ENCODE measurements at places on chromosomes 5 and 9.

DNA sequence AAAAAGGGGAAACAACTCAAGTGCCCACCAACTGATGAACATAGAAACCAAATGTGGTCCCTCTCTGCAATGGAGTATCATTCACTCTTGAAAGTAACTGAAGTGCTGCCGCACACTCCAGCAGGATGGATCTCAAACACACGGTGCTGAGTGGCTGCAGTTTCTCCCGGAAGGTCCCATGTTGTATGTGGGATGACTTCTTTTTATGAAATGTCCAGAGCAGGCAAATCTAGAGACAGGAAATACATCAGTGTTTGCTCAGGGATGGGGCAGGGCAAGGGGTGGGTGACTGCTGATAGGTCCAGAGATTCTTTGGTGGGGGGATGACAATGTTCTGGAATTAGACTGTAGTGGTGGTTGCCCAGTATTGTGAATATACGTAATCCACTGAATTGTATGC, 89.9 kb upstream of the ADAMTS2 start:
- H3K4me1 ChIP-seq: no peaks in the 10 kb centered on the region
- H3K4me3 ChIP-seq: no peak overlapping the region
- H3K27me3 ChIP-seq: peaks cover 22% of the 10 kb centered on the region
- peak; percentile 40 for DNase-seq

DNA sequence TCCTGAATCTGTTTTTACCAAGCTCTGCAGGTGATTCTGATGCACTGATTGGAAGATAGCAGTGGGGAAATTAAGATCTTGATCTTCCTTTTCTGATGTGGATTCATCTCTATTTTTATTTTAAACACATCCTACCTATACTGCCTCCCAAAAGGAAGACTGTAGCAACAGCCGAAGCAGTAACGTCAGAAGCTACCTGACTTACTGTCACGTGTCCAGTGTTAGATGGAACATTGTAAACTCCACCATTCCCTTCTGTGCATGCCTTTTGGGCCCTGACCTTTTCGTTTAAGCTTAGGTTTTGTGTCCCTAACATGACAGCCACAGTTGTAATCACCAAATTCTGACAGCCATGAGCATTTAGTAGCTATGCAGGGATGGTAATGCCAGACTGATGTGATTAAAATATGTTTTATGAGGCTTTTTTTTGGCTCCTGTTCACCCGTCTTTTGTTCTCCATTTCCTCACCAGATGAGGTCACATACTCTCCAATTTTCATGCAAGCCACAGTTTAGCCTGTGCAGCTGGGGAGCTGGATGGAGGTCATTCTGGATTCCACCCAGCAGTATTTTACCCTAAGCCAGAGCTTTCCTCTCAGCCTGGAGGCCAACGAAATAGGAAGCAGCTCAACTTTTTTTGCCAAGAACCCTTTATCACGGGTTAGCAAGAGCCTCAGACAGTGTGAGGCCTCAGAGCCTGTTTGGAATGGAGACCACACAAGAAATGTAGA, 15.6 kb upstream of the FOXD1 start:
- H3K27ac ChIP-seq: no peak overlapping the region
- DNase-seq: no peak
- H3K4me3 ChIP-seq: no peak overlapping the region
- H3K36me3 ChIP-seq: no peaks in the 10 kb centered on the region
- H3K4me1 ChIP-seq: no peaks in the 10 kb centered on the region
- no peaks in the 10 kb centered on the region for H3K27me3 ChIP-seq

GRCh38 chr9:136407911-136408310, 2.5 kb downstream of the ENTR1 start:
- no peak overlapping the region for H3K27ac ChIP-seq
- H3K4me1 ChIP-seq: no peaks in the 10 kb centered on the region
- no peak overlapping the region for H3K4me3 ChIP-seq
- H3K27me3 ChIP-seq: no peaks in the 10 kb centered on the region
- no peak for DNase-seq

- H3K27ac ChIP-seq: no peak overlapping the region
- DNase-seq: no peak
- H3K27me3 ChIP-seq: peaks cover 24% of the 10 kb centered on the region
- H3K36me3 ChIP-seq: no peaks in the 10 kb centered on the region
These were observed 21.8 kb upstream of the LMX1B start for GRCh38 chr9:126591922-126592321.

GRCh38 chr5:122929001-122929400, 83.6 kb downstream of the SNX24 start:
- no peak overlapping the region for H3K4me3 ChIP-seq
- no peaks in the 10 kb centered on the region for H3K4me1 ChIP-seq
- no peaks in the 10 kb centered on the region for H3K27me3 ChIP-seq
- no peak for DNase-seq
- H3K27ac ChIP-seq: no peak overlapping the region

GRCh38 chr5:21680641-21681040, 1172.5 kb downstream of the CDH12 start:
- H3K4me3 ChIP-seq: no peak overlapping the region
- DNase-seq: no peak
- no peaks in the 10 kb centered on the region for H3K27me3 ChIP-seq
- no peaks in the 10 kb centered on the region for H3K36me3 ChIP-seq

DNA sequence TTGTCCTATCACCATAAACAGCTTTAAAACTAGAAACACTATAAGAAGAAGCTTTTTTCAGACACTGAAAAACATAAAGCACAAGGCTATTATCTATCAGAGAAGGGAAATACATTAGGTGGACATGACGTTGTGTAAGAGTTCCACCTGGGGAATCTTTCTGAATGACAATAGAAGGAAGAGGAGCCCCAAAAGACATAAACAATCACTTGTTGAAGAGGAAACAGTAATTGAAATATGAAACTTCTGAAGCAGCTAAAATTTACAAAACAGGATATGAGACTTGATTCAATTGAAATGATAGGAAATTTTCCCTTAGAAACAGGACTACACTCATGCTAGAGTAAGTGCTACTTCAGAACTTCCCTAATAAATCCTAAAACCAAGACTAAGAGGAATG, 933.6 kb downstream of the EFNA5 start:
- no peaks in the 10 kb centered on the region for H3K4me1 ChIP-seq
- H3K27ac ChIP-seq: no peak overlapping the region
- H3K4me3 ChIP-seq: no peak overlapping the region
- no peak for DNase-seq

- no peaks in the 10 kb centered on the region for H3K27me3 ChIP-seq
- no peaks in the 10 kb centered on the region for H3K4me1 ChIP-seq
- DNase-seq: no peak
- H3K4me3 ChIP-seq: no peak overlapping the region
- H3K27ac ChIP-seq: no peak overlapping the region
These were observed 23.4 kb upstream of the STRBP start for GRCh38 chr9:123291736-123292135.

GRCh38 chr5:131417240-131417869, 153.5 kb downstream of the CDC42SE2 start:
- no peak overlapping the region for H3K4me3 ChIP-seq
- DNase-seq: peak; percentile 80
- H3K36me3 ChIP-seq: no peaks in the 10 kb centered on the region
- H3K27ac ChIP-seq: no peak overlapping the region
- no peaks in the 10 kb centered on the region for H3K4me1 ChIP-seq

GRCh38 chr5:17441351-17441750, 56.7 kb upstream of the TAF11L2 start:
- H3K4me3 ChIP-seq: no peak overlapping the region
- no peak for DNase-seq

DNA sequence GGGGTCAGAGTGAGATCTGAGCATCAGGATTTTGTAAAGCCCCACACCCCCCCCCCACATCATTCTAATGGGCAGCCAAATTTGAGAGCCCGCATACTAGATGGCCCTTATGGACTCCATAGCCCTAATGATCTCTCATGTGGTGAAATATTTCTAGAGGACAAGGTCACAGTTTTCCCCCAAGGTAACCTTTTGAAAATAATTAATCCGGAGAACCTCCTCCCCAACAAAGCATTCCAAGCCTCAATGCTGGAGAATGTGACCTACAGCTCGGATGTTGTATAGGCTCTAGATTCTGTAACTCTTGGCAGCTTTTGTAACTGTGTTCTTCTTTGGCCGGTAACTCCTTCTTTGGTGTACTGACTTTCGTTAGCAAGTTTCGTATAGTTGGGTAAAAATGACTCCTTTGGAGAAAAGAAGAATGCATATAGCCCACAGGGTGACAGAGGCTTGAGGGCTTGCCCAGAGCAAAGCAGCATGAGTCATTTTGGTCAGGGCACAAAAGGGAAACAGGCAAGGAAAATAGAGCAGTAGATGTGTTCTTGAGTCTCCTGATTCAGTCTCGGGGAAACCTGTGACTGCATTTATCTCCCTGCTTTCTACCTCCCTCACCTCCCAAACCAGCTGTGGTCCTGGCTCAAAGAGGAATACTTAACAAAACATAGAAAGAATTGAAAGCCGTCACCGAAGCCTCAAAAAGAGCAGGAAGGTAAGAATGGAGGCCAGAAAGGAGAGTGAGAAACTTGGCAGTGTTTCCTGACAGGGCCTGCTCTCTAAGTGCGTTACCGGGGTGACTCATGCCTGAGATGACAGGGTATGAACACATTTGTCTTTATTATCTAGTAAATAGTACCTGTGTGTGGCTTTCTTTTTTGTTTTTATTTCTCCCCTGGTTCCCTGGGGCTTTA, 6.6 kb upstream of the XPA start:
- no peaks in the 10 kb centered on the region for H3K36me3 ChIP-seq
- H3K4me1 ChIP-seq: peaks cover 10% of the 10 kb centered on the region
- peak overlapping the region; percentile 74 for H3K27ac ChIP-seq
- H3K4me3 ChIP-seq: no peak overlapping the region
- no peaks in the 10 kb centered on the region for H3K27me3 ChIP-seq
- DNase-seq: no peak

DNA sequence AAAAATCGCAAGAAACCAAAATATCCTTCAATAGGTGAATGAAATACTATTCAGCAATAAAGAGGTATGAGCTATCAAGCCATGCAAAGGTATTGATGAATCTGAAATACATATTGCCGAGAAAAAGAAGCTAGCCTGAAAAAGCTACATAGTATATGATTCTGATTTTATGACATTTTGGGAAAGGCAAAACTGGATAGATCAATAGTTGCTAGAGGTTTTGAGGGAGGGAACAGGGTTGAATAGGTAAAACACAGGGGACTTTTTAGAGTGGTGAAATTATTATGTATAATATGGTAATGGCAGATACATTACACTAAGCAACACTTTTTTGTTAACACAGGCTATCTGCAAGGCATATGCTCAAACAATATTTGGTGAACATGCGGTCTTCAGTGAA, 327.6 kb upstream of the ADAMTSL1 start:
- no peak for DNase-seq
- H3K4me3 ChIP-seq: no peak overlapping the region

GRCh38 chr5:129630101-129630500, 117.8 kb upstream of the MINAR2 start:
- H3K27me3 ChIP-seq: no peaks in the 10 kb centered on the region
- DNase-seq: no peak
- no peaks in the 10 kb centered on the region for H3K36me3 ChIP-seq
- H3K4me1 ChIP-seq: no peaks in the 10 kb centered on the region

- no peak overlapping the region for H3K27ac ChIP-seq
- DNase-seq: no peak
- no peaks in the 10 kb centered on the region for H3K4me1 ChIP-seq
- no peaks in the 10 kb centered on the region for H3K27me3 ChIP-seq
These were observed 154.3 kb downstream of the HMHB1 start for GRCh38 chr5:143966280-143966679.

GRCh38 chr9:86503314-86503713, 149.1 kb upstream of the TUT7 start:
- no peak overlapping the region for H3K4me3 ChIP-seq
- H3K36me3 ChIP-seq: no peaks in the 10 kb centered on the region
- H3K27me3 ChIP-seq: no peaks in the 10 kb centered on the region

DNA sequence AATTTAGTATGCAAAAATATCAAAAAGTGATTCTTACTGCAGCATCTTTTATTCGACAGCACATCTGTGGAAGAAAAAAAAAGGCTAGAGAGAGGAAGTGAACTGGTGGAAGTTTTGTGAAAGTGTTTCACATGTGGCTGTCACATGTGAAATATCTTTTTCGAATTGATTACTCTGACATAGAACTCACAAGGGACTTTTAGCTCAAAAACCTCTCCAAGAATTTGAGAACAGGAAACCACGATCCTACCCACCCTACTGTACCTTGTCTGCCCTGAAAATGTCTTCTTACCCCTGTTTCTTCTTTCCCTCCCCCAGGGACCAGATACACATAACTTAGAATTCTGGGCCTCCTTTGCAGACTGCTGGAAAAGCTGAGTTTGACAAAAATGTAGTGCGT, 106.5 kb upstream of the PRRC1 start:
- H3K4me1 ChIP-seq: no peaks in the 10 kb centered on the region
- no peaks in the 10 kb centered on the region for H3K27me3 ChIP-seq
- no peaks in the 10 kb centered on the region for H3K36me3 ChIP-seq
- DNase-seq: no peak
- H3K27ac ChIP-seq: no peak overlapping the region

DNA sequence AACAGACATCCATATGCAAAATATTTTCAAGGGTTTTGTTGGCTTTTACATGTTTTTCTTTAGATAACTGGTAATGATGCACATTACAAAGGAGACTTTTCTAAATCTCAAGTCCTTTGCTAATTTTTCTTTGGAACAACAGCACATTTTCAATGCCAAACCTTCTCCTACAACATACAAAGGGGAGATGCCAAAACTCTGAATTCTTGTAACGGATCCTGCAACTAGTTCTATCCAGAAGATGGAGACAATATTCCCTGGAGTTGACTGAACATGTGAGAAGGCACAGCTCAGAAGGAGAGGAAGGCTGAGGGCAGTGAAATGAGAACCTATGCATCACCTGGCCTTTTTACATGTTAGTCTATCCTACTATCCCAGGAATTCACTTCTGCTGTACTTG, 21.0 kb downstream of the DNAJA1 start:
- peaks cover 13% of the 10 kb centered on the region for H3K36me3 ChIP-seq
- no peak overlapping the region for H3K4me3 ChIP-seq
- DNase-seq: no peak
- H3K27ac ChIP-seq: no peak overlapping the region
- no peaks in the 10 kb centered on the region for H3K27me3 ChIP-seq

DNA sequence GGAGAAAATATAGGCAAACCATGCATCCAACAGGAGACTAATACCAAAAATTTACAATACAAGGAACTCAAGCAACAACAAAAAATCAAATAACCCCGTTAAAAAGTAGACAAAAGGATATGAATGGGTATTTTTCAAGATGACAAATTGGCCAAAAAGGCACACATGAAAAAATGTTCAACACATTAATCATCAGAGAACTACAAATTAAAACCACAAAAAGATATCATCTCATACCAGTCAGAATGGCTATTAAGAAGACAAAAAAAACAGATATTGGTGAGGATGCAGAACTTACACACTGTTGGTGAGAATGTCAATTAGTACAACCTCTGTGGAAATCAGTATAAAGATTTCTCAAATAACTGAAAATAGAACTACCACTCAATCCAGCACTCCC, 35.0 kb downstream of the TEX10 start:
- H3K36me3 ChIP-seq: no peaks in the 10 kb centered on the region
- no peak for DNase-seq
- H3K4me3 ChIP-seq: no peak overlapping the region
- no peaks in the 10 kb centered on the region for H3K27me3 ChIP-seq
- H3K27ac ChIP-seq: no peak overlapping the region

GRCh38 chr5:94847019-94847418, 228.6 kb downstream of the SLF1 start:
- H3K36me3 ChIP-seq: no peaks in the 10 kb centered on the region
- H3K4me3 ChIP-seq: no peak overlapping the region
- no peak for DNase-seq
- no peaks in the 10 kb centered on the region for H3K27me3 ChIP-seq
